Stimulated activated CD4-positive, alpha-beta T cell treated with anti-CD3 and anti-CD28 coated beads, TNF-alpha, amount 100 ng/mL, for 1 hour (primary cell): ENCODE measurements at places on chromosomes 4 and X.

GRCh38 chr4:68167706-68168105, 38.0 kb upstream of the TMPRSS11F start:
- no peak for DNase-seq

GRCh38 chr4:89586318-89586717, 250.6 kb downstream of the SNCA start:
- DNase-seq: no peak

- DNase-seq: no peak
Measured at GRCh38 chr4:15898902-15899301, 39.6 kb downstream of the FGFBP1 start.

DNA sequence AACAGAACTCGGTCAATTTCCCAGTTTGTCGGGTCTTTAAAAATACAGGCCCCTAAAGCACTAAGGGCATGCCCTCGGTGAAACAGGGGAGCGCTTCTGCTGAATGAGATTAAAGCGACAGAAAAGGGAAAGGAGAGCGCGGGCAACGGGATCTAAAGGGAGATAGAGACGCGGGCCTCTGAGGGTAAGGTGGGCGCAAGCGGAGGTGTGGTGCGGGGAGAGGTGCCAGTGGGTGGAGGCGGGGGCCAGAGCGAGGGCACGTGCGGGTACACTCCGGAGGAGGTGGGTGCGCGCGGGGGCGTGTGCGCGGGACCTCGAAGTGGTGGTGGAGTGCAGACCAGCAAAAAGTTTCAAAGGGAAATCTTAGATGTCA, 787 bp upstream of the TET2 start:
- DNase-seq: no peak

- DNase-seq: no peak
Measured at GRCh38 chr4:10082047-10082446, 34.6 kb downstream of the WDR1 start.

DNA sequence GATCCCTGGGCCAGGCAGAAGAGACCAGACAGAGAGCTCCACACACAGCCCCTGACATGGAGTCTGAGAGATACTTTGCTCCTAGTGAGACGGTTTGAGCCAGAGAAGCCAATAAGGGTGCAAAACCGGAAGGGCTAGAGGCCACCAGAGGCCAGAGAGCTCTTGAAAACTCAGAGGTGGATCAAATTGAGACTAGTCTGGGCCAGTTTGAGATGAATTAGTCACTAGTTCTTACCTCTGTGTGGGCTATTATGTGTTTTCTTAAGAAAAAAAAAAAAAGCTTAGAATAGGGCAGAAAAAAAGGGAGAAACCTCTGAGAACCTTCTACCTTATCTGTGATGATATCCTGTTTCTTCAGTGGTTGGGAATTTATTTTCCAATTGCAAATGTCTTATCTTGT, 110.4 kb upstream of the EDNRA start:
- no peak for DNase-seq

GRCh38 chrX:147853701-147854100, 58.0 kb upstream of the FMR1 start:
- DNase-seq: no peak

DNA sequence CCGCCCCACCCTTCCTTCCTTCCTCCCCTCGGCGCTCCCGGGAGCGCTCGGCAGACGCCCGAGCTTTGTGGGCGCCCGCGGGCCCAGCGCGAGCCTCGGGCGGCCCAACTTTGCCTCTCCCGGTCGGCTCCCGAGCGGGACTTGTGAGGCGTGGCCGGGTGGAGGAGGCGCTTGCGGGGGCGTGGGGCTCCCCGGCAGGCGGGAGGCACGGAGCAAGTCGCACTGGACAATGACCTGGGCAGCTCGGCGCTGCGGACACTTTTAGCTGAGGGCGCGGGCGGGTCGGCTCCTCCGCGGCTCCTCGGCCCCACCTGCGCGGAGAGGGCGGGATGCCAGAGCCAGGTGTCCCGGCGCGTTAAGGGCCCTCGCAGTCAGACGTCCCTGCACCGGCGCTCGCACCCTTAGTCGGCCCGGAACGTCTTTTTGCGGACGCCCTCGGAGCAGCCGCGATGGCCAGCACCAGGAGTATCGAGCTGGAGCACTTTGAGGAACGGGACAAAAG, 385 bp downstream of the DCLK2 start:
- no peak for DNase-seq

DNA sequence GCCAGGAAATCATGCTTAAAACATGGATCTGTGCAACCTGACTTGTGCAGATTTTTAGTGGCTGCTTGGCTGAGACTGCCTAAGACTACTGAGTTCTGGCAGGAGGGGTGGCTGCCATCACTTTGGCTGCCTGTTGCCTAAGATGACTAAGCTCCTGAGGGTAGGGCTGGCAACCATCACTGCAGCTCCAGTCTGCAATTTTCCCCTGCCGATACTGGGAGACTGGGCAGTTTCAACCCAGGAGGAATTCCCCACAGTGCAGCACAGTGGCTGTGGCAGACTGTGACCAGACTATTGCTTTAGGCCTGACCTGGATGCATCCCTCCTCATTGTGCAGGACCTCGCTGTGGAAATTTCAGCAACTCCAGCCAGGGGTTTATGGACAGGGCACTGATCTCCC, 544.9 kb downstream of the ANKRD50 start:
- DNase-seq: no peak

DNA sequence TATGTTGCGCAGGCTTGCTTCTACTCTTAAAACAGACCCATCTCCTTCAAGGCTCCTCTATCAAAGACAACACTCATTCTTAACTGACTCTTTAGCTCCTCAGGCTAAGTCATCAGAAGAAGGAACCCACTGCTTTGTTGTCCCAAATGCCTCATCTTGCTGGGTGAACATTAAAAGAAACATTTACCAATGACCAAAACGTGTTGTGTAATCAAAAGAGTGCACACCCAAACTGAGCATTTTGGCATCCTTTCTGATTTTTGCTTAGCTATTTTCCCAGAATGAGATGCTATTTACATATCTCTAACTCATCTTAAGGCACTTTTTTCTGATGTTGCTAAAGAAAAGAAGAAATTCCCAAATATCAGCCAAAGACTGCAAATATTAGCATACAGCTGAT, 131.7 kb upstream of the VCX3A start:
- DNase-seq: no peak

DNA sequence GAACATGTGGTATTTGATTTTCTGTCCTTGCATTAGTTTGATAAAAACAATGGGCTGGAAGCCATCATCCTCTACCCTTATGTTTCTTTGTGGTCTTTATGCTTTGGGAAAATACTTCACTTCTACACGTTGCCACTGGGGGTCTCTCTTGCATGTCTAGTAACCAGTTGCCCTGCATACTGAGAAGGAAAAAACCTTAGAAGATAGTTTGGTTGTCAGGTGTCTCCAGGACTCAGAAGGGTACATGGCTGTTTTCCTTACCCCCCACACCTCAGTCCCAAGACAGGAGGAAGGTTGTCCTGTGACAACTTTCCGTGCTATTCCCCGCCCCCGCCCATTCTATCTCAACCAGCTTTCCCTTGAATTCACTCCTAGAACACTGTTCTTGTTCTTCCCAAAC, 62.1 kb upstream of the LANCL3 start:
- no peak for DNase-seq

- no peak for DNase-seq
Measured at GRCh38 chrX:39758791-39759525, 338.8 kb downstream of the BCOR start.

DNA sequence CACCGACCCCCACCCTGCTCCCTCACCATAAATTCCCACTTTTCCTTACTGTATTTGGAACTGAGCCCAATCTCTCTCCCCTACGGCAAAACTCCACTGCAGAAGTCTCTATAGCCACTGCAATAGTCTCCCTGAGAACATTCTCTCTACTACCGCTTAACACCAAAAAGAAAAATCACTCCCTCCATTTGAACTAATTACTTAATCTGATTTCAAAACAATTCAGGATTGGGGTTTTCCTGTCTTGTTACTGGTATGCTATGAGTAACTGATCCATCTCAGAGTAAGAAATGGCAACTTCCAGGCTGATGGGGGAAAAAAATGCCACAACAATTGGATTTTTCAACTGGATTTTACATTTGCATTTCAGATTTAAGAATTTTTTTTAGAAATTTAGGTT, 5.8 kb downstream of the PAPSS1 start:
- no peak for DNase-seq

GRCh38 chrX:75228854-75229253, 45.0 kb upstream of the UPRT start:
- DNase-seq: no peak
